ENCODE measurements at places on chromosomes 4 and X.

DNA sequence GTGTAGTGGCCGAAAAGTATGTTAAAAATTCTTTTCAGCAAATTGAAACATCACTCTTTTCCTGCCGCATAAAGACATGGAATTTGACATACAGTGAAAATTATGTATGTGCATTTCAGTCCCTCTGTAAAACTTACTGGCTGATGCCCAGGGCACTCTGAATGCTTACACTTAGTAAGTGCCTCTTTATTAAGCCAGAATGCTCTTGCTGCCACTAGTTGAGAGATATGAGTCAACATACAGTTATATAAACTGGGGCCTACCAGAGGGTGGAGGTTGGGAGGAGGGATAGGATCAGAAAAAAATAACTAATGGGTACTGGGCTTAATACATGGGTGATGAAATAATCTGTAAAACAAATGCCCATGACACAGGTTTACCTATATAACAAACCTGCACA is 38.1 kb upstream of the TRPC5 start:
- no peak for DNase-seq

GRCh38 chr4:119750771-119751170 is 122.2 kb upstream of the PDE5A start:
- DNase-seq = no peak

DNA sequence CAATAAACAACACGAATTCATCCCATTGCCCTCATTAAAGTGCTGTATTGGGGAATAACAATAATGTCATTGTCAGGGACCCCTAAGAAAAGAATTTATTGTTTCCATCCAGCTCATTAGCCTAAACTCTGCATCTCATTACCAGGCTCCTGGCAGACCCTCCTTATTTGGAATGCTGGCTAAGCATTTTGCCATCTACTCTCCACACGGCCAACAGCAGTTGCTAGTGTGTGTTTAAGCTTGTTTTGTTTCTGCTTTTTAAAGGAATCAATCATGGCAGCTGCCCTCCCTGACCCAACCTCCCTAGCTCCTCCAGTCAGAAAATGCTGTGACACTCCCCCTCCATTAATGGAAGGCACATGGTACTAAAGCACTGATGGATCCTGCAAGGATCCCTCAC is 43.5 kb downstream of the GATB start:
- DNase-seq = no peak

- no peak for DNase-seq
Measured at GRCh38 chrX:49066278-49066677, 7.5 kb downstream of the CCDC120 start.

GRCh38 chrX:51026862-51027261 is 116.3 kb downstream of the BMP15 start:
- DNase-seq = no peak

Measured in cortex of kidney (tissue), 1 donor.